ENCODE measurements at places on chromosomes 7 and 10. TPM values are rescaled to one million over a fixed set of nuclear protein-coding genes. Genes with fewer than 3 reads are reported as not detected.

CYP2C19 gene
- not detected for total RNA-seq

DNA sequence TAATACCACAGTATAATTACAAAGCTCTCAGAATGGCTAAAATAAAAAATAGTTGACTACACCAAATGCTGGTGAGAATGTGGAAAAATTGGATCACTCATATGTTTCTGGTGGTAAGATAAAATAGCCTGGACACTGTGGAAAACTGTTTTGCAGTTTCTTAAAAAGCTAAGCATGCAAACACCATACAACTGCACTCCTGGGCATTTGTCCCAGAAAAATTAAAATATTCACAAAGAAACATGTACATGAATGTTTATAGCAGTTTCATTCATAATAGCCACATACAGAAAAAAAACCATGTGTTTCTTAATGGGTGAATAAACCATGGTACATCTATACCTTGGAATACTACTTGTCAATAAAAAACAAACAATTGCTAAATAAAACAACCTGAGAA lies 172.9 kb downstream of the AHR start:
- DNase-seq, result no peak
- no peaks in the 10 kb centered on the region for H3K4me1 ChIP-seq
- no peaks in the 10 kb centered on the region for H3K36me3 ChIP-seq
- H3K27ac ChIP-seq, result no peak overlapping the region
- H3K4me3 ChIP-seq, result no peak overlapping the region

DNA sequence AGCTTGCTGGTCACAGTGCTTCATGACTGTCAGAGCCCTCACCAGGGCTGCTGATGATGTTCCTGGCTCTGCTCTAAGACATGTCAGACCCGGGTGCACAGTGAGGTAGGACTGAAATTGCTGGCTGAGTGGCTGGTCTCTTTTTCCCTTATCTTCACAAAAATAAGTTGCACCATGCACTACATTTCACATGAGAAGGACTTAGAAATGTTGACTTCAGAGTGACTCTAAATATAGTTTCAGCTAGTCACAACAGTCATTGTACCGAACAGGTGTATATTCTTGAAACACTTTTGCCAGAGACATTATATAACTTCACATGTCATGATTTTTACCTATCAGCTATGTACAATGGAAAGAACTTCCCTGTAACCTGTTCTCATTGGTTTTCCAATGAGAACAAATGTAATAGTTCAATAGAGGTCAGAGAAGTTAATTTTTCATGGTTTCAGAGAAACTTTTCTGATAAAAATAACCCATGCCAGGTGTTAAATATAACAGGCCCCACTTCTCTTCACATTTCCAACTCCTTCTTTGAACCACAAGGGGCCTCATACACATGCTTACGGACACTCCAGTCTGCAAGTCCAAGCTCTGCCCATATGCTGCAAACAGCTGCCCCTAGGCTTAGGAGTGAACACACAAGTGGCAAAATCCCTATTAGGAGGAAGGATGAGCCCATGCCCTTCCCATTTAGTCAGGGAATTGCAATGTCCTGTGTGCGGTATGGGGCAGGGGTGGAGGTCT lies 115.6 kb downstream of the CDK6 start:
- peaks cover 18% of the 10 kb centered on the region for H3K4me1 ChIP-seq
- no peak overlapping the region for H3K4me3 ChIP-seq
- no peak for DNase-seq

- H3K4me3 ChIP-seq, result no peak overlapping the region
- no peak overlapping the region for H3K27ac ChIP-seq
- no peaks in the 10 kb centered on the region for H3K36me3 ChIP-seq
- DNase-seq, result no peak
- H3K27me3 ChIP-seq, result no peaks in the 10 kb centered on the region
Observed at GRCh38 chr7:89049043-89049442, 253.5 kb upstream of the TEX47 start.

- DNase-seq, result peak; percentile 98
- no peaks in the 10 kb centered on the region for H3K27me3 ChIP-seq
- H3K36me3 ChIP-seq, result no peaks in the 10 kb centered on the region
- H3K4me3 ChIP-seq, result no peak overlapping the region
Observed at GRCh38 chr7:108358553-108358952, 97.7 kb downstream of the NRCAM start.

GRCh38 chr7:44408596-44408995 lies 81.9 kb downstream of the NUDCD3 start:
- H3K4me3 ChIP-seq, result no peak overlapping the region
- no peak overlapping the region for H3K27ac ChIP-seq
- no peak for DNase-seq
- no peaks in the 10 kb centered on the region for H3K4me1 ChIP-seq

GRCh38 chr7:131267631-131268030 lies 60.0 kb upstream of the MKLN1 start:
- no peak overlapping the region for H3K4me3 ChIP-seq
- H3K4me1 ChIP-seq, result peaks cover 5% of the 10 kb centered on the region
- H3K36me3 ChIP-seq, result no peaks in the 10 kb centered on the region
- no peaks in the 10 kb centered on the region for H3K27me3 ChIP-seq

AHCYL2 gene
- total RNA-seq, result 12.9 TPM

UPP1 gene
- 5.5 TPM for total RNA-seq

CPA2 gene
- not detected for total RNA-seq

DNA sequence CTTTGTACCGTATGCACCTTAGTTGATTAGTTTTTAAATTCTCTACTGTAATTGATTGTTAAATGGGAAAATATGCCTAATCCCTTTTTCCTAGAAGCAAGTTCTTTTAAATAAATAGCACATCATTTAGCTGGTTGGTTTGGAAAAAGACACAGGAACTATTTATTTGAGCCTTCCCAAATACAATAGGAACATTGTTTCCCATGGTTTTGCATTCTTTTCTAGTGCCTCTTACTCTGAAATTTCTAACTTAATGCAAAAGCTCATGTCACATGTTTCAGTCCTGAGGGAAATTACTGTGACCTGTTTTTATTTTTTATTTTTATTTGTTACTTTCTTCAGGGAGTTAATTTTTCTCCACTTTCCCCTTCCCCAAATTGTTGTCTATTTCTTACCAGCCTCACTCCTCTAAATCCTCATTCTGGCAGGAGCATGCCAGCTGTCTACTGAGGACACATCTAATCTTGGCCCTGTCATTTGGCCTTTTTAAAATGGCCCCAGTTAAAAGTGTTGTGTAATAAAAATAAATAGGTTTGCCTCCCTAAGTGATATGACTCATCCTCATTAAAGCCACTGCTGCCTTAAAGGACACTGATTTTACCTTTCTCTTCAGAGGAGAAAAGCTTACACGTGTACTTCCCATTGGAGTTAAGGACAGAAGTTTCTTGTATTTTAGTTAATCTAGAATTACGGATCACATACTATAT lies 94.5 kb downstream of the PPP1R3A start:
- DNase-seq, result no peak
- no peaks in the 10 kb centered on the region for H3K4me1 ChIP-seq
- no peak overlapping the region for H3K27ac ChIP-seq
- no peak overlapping the region for H3K4me3 ChIP-seq
- no peaks in the 10 kb centered on the region for H3K36me3 ChIP-seq
- no peaks in the 10 kb centered on the region for H3K27me3 ChIP-seq

- no peak overlapping the region for H3K4me3 ChIP-seq
- H3K36me3 ChIP-seq, result no peaks in the 10 kb centered on the region
- no peaks in the 10 kb centered on the region for H3K4me1 ChIP-seq
- no peak overlapping the region for H3K27ac ChIP-seq
- no peak for DNase-seq
Observed at GRCh38 chr10:70493660-70494234, 15.2 kb downstream of the PALD1 start.

GRCh38 chr7:94414481-94414880 lies 19.8 kb downstream of the COL1A2 start:
- no peak overlapping the region for H3K27ac ChIP-seq
- no peak overlapping the region for H3K4me3 ChIP-seq
- H3K4me1 ChIP-seq, result no peaks in the 10 kb centered on the region
- no peak for DNase-seq
- no peaks in the 10 kb centered on the region for H3K27me3 ChIP-seq
- H3K36me3 ChIP-seq, result no peaks in the 10 kb centered on the region

DNA sequence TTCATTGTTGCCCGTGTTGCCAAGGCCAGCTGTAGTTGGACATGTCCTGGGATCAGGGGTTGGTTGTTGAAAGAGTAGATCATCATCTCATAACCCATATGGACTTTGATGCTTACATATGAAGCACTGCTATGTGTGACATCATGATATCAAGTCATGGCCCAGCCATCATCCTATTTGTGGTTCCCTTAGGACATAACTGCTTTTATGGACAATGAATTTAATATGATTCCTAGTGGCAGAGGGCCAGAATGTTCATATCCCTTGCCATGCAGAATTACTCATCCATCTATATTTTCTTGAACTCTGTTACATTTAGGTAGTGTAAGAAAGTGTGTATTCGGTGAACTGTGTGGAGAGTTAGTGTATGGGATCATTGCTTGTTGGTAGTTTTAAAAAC lies 343.9 kb upstream of the LRGUK start:
- H3K27me3 ChIP-seq, result no peaks in the 10 kb centered on the region
- H3K4me1 ChIP-seq, result no peaks in the 10 kb centered on the region
- no peak overlapping the region for H3K27ac ChIP-seq
- H3K4me3 ChIP-seq, result no peak overlapping the region
- no peaks in the 10 kb centered on the region for H3K36me3 ChIP-seq
- no peak for DNase-seq

ACTL6B gene
- total RNA-seq, result not detected

GRCh38 chr7:14762561-14762960 lies 140.0 kb downstream of the DGKB start:
- no peaks in the 10 kb centered on the region for H3K4me1 ChIP-seq
- H3K36me3 ChIP-seq, result no peaks in the 10 kb centered on the region
- no peak for DNase-seq

RNF133 gene
- total RNA-seq, result 1.00 TPM

SLC26A3 gene
- total RNA-seq, result 0.08 TPM

DNA sequence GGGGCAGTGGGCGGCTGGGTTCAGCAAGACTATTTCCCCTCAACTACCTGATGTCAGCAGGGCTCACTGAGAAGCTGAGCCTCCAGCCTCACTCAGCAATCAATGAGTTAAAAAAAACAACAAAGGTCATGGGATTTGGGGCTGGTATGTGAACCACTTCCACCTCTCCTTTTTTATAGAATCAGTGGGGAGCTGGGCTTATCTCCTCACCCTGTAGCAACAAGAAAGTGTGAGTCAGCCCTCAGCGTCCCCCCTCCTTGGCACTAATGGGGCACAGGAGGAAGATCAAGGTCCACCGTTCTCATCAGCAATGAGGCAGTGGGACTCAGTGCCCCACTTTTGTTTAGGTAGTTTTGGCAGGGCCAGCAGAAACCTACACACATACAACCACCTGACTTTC lies 823.5 kb upstream of the POM121L12 start:
- H3K4me1 ChIP-seq, result no peaks in the 10 kb centered on the region
- no peak overlapping the region for H3K4me3 ChIP-seq
- no peak overlapping the region for H3K27ac ChIP-seq
- no peak for DNase-seq

AKR1C8 gene
- total RNA-seq, result not detected

WDR37 gene
- total RNA-seq, result 5.9 TPM

- no peak overlapping the region for H3K4me3 ChIP-seq
- H3K27me3 ChIP-seq, result no peaks in the 10 kb centered on the region
- peak; percentile 70 for DNase-seq
- H3K36me3 ChIP-seq, result no peaks in the 10 kb centered on the region
- peaks cover 18% of the 10 kb centered on the region for H3K4me1 ChIP-seq
Observed at GRCh38 chr7:31948029-31948428, 122.2 kb downstream of the PDE1C start.

DNA sequence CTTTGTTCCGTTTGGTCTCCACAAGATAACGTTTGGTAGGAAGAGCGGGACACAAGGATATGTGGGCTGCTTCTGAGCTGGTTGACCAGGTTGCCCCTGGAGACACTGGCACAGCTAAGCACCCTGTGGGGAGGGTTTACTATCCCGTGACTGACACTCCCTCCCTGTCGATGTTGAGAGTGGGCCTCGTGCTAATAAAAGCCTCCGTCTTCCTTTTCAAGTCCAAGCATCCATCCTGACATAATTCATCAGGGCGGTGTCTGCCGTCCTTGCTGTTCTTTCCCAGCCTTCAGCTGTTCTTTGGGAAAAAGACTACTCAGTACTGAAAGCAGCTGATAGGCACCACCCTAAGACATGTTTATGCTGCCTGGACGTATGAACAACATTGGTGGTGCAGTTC lies 49.6 kb downstream of the SHH start:
- peaks cover 33% of the 10 kb centered on the region for H3K36me3 ChIP-seq
- H3K27ac ChIP-seq, result no peak overlapping the region
- no peak for DNase-seq

DNA sequence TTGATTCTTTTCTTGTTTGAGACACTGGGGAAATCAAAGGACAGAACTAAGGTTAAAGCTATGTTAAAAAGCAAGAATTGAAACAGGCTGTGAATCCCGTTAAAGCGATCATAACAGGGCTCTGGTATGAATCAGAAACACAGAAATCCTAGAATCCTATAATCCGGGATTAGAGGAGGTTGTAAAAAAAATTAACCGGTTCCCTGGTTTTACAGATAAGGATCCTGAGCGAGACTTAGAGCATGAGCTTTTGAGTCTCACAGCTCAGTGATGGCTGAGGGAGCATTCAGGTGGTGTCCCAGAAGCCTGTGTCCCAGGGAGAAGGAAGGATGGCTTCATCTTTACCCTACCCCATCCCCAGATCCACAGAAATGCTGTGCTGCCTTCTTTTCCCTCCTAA lies 461.3 kb downstream of the PAXIP1 start:
- H3K4me1 ChIP-seq, result no peaks in the 10 kb centered on the region
- H3K27me3 ChIP-seq, result no peaks in the 10 kb centered on the region
- no peaks in the 10 kb centered on the region for H3K36me3 ChIP-seq
- H3K4me3 ChIP-seq, result no peak overlapping the region
- H3K27ac ChIP-seq, result no peak overlapping the region
